ENCODE measurements at places on chromosomes 16 and 17.

- DNase-seq: no peak
These were observed 268.6 kb upstream of the FOXF1 start for GRCh38 chr16:86241681-86242080.

DNA sequence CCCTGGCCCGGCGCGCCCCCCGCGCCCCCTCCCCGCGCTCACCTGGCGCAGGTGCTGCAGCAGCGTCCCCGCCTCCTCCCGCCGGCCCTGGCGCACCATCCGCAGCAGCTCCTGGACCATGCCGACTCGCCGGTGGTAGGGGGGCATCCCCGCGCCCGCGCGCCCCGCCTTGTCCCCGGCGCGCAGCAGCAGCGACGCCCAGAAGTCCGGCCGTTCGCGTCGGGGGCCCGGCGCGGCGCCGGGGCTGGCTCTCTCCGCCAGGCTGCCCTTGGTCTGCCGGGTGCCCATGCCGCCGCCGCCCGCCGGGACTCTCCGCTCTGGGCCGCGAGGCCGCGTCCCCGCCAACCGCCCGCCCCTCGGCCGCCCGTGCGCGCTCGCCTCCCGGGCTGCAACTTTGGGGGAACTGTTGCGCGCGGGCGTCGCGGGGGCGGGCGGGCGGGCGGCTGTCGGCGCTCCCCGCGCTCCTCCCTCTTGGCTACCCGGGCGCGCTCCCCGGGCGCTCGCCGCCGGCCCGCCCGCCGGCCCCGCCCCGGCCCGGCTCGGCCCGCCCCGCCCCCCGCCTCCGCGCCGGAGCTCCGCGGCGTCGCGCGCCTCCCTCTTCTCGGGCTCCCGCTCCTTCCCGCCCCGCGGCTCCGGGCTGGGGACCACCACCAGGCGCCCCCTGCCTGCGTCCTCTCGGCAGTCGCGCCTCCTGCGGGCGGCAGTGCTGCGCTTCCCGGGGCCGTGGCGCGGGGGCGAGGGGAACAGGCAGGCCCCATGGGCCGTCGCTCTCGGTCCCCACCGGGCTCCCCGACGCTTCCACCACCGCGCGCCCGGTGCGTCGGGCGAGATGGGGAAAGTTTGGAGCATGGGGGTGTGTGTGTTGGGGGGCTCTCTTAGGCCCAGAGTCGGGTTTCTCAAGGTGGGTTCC is at the start of gene LRRC75A:
Gene LRRC75A (minus strand): TSS at position 491 of the 910 bp plus-strand sequence. CDS start 203 bp downstream, at position 288.
- peak; percentile 59 for DNase-seq

- DNase-seq: no peak
These were observed 9.1 kb downstream of the RMI2 start for GRCh38 chr16:11354407-11354732.

GRCh38 chr16:85553436-85554113 is 59.5 kb upstream of the GSE1 start:
- DNase-seq: peak; percentile 42

DNA sequence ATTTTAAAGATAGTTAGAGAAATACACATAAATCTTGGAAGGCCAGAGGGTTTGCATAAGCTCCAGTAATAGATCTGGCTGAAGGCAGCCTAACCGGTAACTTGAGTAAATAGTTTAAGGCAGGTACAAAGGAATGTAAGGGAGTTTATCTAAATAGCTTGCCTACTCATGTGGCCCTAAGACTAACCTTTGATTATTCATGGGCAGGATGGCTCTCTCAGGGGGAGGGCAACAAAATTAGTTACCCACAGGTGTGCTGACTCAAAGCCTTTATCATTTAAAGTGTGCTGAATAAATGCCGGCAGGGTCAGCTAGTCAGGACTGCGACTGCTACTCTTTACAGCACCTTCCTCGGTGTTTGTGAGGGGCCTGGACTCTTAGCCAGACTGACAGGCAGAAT is 761.3 kb upstream of the KIF2B start:
- no peak for DNase-seq

GRCh38 chr16:84117494-84117843 is 727 bp upstream of the MBTPS1 start:
- peak; percentile 11 for DNase-seq

GRCh38 chr16:68090533-68090932 is 5.4 kb downstream of the NFATC3 start:
- DNase-seq: no peak

DNA sequence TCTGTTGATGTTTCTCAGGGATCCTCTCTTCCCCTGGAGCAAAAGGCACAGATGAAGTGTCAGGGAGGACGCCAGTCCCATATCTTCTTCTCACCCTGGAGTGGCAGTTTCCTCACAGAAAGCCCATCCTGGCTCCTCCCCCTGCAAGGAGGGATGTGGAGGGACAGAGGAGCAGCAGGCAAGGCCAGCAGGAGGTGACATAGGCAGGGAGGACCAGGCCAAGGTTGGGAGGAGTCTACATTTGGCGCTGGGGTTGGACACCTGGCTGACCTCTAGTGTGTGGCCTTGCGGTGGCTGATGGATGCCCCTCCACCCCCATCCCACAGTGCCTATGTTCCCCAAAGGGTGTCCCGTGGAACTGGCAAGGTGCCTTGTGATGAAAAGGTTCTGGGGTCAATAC is 125.4 kb downstream of the SEC14L1 start:
- no peak for DNase-seq

DNA sequence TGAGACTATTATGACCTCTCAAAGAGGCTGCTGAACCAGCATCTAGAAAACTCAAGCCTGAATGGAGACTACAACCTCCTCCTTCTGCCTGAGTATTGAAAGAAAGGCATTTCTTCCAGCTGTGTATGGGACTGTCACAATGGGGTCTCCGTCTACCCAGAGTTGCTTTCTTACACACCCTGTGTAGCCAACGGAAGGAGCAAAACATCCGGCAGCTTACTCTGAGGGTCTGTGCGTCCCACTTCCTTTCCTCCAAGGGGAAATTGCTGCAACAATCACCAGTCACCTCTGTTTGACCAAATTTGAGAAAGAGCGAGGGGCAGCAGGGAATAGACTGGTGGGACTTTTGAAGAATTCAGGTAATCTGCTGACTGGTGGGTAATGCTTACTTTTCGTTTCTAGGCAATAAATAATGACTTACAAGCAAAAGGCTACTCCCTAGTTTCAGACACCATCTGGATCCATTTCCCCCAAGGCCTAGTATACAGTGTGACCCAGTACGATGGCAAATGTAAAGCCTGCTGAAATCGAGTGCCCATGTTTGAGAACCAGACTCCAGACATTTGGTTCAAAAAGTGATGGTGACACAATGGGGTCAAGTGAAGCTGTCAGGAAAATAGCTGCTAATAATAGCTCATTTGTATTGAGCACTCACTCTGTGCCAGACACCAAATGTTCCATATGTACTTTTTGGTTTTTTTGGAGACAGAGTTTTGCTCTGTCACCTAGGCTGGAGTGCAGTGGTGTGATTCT is 81.7 kb downstream of the YPEL2 start:
- no peak for DNase-seq

- no peak for DNase-seq
These were observed 112.3 kb downstream of the SKAP1 start for GRCh38 chr17:48317732-48318131.

DNA sequence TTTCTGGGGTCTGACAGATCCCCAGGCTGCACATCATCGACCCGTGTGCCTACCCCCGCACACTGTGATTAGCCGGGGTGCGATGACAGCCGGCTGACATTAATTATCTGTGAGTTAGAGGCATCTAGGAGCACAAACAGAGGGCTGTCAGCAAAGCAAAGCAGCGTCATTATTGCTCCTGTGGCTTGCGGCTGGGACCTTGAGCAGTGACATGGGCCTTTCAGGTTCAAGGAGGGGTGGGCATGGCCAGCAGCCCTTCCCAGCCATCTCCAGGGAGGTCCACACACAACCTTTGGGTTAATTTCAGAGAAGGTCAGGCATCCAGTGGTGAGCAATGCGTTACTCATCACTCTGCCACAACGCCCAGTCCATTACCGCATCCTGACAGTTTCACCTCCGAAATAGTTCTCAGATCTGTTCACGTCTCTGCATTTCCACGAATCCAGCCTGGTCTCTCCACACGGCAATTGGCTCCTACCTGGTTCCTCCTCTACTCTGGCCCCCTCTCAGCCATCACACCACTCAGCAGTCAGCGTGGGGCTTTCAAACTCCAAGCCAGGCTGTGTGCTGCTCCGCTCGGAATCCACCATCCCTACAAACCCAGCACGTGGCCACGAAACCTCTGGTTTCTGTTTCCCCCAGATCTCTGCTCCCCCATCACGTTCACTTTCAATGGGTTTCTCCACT is 249.7 kb upstream of the C16orf82 start:
- DNase-seq: peak; percentile 11

DNA sequence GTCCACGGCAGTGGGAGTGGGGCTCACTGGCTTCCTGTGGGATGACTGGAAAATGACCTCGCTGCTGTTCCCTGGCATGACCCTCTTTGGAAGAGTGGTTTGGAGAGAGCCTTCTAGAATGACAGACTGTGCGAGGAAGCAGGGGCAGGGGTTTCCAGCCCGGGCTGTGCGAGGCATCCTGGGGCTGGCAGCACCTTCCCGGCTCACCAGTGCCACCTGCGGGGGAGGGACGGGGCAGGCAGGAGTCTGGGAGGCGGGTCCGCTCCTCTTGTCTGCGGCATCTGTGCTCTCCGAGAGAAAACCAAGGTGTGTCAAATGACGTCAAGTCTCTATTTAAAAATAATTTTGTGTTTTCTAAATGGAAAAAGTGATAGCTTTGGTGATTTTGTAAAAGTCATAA is 7.8 kb upstream of the RNF213 start:
- peak; percentile 80 for DNase-seq

- no peak for DNase-seq
These were observed 13.5 kb upstream of the ADAM11 start for GRCh38 chr17:44745301-44745700.

- DNase-seq: no peak
These were observed 31.2 kb downstream of the TMEM238L start for GRCh38 chr17:10772425-10773380.

DNA sequence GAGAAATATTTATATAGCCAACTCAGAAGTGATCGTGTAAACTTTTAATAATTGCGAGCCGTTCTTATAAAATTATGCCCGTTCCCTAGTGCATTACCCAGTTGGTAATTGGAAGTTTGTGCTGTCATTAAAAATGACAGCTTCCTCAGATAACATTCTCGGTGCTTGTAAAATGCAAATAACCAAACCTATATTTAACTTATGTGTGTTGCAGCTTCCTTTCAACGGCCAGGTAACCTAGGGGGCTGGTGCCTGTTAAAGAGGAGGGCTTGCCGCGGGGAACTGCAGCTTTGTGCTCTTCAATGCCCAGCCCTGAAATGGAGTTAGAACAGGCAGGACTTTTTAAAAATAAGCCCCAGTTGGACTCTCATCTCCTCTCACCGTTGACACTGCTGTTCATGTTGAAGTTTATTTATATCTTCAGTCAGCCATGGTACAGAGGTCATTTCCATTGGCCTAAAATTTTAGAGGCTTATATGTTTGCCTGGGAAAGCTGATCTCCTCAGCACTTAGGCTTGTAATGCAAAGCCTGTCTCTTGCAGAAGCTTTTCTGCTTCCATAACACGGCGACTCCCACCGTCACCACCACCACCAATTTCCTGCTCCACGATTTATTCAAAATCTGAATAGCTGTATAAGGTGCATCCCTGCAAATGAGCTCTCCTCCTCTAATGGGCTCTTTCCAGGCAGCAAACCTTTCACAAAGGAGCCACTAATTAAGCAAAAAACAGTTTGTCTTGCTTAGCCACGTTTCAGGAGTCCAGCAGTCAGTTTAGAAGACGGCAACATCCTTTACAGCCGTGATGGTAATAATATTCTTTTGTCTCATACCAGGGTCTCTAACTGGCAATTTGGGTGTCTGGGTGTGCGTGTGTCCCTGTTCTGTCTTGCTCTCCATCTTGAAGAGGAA is 74.7 kb downstream of the RPA1 start:
- no peak for DNase-seq

- DNase-seq: no peak
These were observed 23.0 kb downstream of the TSC2 start for GRCh38 chr16:2070576-2071453.
